ENCODE measurements at places on chromosomes 4 and X.

DNA sequence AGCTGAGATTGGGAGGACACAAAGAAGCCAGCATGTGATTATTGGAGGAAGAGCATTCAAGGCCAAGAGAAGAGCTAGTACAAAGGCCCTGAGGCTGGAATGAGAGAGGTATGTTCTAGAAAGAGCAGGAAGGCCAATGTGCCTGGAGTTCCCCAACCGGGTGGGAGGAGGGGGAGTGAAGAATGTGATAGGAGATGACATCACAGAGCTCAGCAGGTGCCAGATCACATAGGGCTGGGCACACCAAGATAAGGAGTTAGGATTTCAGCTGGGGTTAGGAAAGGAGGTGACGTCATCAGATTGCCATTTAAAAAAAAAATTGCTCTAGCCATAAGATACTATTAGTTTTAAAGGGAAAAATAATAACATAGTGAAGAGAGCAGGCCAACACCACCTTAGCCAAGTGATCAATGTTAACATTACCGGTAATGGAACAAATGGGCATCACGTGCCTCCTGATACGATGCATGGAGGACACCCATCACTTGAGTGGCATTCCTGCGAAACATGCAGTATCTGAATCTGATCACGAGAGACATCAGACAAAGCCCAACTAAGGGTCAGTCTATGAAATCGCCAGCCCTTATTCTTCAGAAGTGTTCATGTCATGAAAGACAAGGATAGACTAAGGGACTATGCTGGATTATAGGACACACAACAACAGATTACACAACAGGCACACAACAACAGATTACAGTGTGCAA is 344.3 kb downstream of the BCOR start:
- DNase-seq: no peak

GRCh38 chrX:130997314-130997713 is 60.8 kb upstream of the ARHGAP36 start:
- DNase-seq: no peak

- no peak for DNase-seq
Observed at GRCh38 chr4:160217352-160217751, 1114.5 kb downstream of the RAPGEF2 start.

DNA sequence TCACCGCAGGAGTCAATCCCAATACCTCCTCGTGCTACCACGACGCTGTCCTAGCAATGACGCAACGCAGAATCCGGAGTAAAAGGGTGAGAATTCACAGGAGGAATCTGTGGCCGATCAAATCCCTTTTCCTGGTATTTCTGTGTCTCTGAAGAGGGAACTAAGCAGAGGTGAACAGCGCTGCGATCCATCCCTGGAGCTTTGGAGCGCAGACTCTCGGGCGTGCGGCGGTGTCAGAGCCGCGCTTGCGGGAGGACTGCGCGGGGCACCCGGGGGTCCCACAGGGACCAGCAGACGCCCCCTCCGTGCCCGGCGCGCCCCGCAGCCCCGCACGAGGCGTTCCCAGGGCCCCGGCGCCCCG is 17.2 kb upstream of the ZNF718 start:
- DNase-seq: no peak

DNA sequence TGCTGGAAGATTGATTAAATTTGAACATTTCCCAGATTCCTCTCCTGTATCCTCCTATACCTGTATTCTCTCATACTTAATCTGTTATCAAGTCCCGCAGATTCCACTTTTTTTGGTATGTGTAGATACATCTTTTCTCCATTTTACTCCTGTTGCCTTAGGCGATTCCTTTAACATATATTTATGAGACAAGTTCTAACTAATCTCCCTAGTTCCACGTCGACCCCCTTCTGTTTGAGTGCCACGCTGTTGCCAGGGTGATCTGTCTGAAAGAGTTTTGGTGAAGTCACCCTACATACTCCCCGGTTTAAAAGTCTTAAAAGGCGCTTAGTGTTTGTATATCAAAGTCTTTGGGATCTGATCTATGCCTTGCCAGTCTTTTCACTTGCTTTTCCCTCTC is 2.4 kb downstream of the HNRNPH2 start:
- no peak for DNase-seq

GRCh38 chr4:10584042-10584441 is 100.5 kb downstream of the CLNK start:
- DNase-seq: no peak

GRCh38 chr4:186586205-186586604 is 30.8 kb upstream of the MTNR1A start:
- no peak for DNase-seq
